NCI-H526 (cell line): ENCODE measurements at places on chromosomes 3 and 15.
A peak's percentile ranks its signal among the peaks of the same experiment; 100 is the strongest.

- DNase-seq: peak; percentile 16
Observed at GRCh38 chr15:66832664-66833063, 130.6 kb downstream of the SMAD6 start.

GRCh38 chr3:143601723-143602484, 246.4 kb downstream of the SLC9A9 start:
- no peak for DNase-seq

GRCh38 chr3:46990573-46991374, 11.3 kb downstream of the NBEAL2 start:
- DNase-seq: no peak

GRCh38 chr3:97793420-97794019, 28.3 kb upstream of the CRYBG3 start:
- DNase-seq: peak; percentile 56

DNA sequence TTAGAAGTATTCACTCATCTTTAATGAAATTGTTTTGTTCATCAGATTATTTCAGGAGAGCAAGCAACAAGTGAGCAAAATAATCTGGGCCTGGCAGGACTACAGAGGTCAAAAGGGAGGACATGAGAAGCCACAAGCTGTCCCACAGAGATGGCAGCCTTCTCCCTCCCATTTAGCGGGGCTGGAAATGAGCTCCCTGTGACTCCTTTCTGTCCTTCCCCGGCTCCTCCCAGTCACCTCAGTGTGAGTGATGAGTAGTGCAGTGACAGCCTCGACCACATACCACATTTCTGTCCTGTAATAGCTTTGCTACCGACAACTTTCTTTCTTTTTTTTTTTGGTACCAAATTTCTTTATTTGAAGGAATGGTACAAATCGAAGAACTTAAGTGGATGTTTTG, 38.0 kb downstream of the RAB7A start:
- DNase-seq: no peak

DNA sequence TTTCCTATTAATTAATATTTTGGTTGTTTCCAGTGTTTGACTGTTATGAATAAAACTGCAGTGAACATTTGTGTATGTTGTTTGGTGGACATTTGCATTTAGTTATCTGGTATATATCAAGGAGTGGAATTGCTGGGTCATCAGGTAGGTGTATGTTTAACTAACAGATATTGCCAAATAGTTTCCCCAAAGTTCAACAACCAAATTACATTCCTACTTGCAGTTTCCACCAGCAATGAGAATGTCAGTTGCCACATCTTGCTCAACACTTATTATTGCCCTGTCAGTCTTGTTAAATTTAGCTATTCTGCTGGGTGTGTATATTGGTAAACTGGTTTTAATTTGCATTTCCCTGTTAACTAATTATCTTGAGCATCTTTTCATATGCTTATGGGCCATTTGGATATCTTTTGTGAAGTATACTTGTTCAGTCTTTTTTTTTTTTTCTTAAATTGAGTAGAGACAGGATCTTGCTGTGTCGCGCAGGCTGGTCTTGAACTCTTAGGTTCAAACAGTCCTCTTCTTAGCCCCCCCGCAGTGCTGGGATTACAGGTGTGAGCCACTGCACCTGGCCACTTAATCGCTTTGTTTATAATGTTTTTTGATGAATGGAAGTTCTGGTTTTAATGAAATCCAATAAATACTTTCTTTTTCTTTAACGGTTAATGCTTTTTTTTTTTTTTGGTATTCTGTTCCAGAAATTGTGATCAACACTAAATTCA, 7.9 kb downstream of the FEM1B start:
- no peak for DNase-seq

DNA sequence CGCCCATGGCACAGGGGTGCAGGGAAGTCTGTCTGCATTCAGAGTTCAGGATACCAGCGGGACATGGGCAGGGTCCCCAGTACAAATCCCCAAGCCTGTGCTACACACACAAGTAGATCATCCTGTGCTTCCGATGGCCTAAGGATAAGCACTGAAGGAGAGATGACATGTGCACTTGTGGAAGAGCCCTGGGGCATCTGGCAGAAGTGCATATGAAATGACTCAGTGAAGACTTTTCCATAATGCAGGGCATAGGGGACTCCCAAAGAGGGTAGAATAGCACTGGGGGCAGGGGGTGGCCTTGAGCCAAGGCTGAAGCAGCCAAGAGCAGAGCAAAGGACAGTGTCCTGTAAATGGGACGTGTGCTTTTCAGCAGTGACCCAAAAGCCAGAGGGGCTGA, 22.9 kb downstream of the ADAMTS17 start:
- no peak for DNase-seq

DNA sequence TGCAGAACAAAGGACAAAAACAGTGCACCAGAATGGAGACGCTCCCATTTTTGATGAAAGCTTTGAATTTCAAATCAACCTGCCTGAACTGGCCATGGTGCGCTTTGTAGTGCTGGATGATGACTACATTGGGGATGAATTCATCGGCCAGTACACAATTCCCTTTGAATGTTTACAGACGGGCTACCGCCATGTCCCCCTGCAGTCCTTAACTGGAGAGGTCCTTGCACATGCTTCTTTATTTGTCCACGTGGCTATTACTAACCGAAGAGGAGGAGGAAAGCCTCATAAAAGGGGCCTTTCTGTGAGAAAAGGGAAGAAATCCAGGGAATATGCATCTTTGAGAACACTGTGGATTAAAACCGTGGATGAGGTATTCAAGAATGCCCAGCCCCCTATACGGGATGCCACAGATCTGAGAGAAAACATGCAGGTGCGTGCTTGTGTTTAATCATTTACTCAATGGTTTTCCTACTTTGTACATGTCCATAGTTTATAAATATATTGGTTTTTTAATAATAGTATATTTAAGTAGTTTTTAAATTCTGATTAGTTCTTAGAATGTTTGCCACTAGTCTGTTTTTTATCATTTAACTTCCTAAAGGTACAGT, 127.1 kb downstream of the PLCL2 start:
- DNase-seq: no peak

DNA sequence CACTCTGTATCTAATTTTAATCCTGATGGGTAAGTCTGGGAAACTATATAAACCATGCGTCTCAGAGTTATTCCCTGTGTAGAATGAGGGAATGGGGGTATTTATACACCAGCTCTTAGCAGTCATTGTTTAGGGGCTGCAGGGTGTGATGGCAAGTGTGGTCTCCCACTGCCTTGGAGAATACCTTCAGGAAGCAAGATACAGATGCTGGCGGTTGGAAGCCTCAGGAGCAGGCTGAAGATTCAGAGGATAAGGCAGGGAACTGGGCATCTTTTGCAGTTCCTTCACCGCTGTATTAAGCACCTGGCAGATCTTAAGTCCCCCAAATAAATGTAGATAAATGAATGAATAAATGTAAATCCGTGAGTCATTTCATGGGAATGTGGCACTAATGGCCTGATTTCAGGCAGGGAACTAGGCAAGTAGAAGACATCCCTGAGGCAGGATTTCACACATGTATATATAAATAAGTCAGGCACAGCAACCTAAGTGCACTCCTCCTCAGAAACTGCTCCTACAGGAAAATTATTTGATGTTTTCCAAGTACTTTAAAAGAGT, 209.2 kb upstream of the GADL1 start:
- no peak for DNase-seq
